Stimulated activated CD8-positive, alpha-beta memory T cell treated with anti-CD3 and anti-CD28 coated beads, Interleukin-12 subunit alpha, Interleukin-12 subunit beta, amount 100 ng/mL, for 4 hours (primary cell): ENCODE measurements at places on chromosomes 5 and 9.
A peak's percentile ranks its signal among the peaks of the same experiment; 100 is the strongest.

GRCh38 chr9:92486371-92486770 lies 4.1 kb upstream of the ASPN start:
- no peak for DNase-seq

- DNase-seq: no peak
Measured at GRCh38 chr9:38129366-38129765, 60.3 kb upstream of the SHB start.

DNA sequence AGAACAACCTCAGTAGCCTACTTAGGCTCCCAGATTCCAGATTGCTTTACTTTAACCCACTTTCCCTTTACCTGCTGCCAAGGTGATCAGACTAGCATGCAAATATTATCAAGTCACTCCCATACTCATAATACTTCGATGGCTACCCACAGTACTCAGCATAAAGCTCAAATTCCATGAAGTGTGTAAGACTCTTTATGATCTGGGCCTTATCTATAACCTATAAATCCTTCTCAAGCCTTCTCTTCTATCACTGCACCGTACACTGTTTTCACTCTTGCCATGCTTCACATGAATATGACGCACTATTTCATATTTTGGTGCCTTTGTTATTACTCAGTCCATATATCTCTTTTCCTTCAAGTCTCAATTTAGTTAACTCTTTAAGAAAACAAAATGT lies 135.2 kb upstream of the TARS1 start:
- DNase-seq: no peak

DNA sequence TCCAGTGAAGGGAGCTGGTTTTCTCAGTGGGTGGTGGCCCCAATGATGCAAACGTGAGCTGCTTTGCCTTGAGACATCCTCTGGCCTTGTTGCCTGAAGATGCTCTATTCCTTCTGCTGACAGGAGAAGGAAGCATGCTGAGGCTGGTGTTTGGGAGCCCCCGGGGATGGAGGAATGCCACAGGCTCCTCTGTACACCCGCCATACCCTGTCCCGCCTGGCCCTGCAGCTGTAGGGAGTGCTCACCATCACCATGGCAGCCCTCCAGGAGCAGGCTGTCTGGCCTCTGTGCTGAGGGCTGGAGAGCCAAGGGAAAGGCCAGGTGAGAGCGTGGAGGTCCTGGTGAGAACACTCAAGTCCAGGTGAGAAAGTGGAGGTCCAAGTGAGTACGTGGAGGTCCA lies 134.4 kb downstream of the MRPL36 start:
- DNase-seq: no peak

- DNase-seq: no peak
Measured at GRCh38 chr9:36603006-36603405, 30.3 kb downstream of the MELK start.

- no peak for DNase-seq
Measured at GRCh38 chr5:151156507-151157420, 815 bp downstream of the ANXA6 start.

DNA sequence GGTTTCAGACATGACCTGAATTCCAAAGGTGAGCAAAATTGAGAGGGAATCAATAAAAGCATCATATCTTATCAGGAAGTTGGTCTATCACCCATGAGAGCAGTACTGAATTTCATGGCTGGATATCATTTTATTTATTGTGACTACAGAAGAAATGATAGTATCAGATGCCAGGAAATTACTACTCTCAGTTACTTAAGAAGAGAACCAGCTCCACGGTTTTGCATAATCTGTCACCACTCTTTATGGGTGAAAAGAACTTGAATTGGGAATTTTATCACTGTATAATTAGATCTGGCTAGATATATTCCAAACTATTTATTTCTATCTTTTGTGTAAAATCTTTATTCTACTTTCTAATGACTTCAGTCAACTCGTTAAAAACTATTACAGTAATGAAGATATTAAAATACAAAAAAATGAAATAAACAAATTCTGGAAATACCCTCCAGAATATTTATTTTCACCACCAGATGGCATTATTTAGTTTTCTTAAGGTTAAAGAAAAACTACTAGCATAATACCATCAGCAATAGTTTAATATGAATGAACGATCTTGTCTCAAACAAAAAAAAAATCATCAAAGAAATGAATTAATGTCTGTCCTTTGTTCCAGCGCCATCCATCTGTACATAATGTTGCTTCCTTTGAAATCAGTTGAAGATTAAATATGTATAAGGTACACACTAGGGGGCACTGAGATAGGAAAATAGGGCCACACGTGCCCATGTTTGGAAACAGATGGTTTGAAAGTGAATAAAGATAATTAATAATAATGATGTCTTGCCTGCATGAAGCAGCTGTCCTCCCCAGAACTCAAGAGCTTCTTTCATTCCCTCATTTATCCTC lies 84.7 kb upstream of the SLCO6A1 start:
- no peak for DNase-seq

- peak; percentile 56 for DNase-seq
Measured at GRCh38 chr5:40688127-40688761, 8.5 kb downstream of the PTGER4 start.

DNA sequence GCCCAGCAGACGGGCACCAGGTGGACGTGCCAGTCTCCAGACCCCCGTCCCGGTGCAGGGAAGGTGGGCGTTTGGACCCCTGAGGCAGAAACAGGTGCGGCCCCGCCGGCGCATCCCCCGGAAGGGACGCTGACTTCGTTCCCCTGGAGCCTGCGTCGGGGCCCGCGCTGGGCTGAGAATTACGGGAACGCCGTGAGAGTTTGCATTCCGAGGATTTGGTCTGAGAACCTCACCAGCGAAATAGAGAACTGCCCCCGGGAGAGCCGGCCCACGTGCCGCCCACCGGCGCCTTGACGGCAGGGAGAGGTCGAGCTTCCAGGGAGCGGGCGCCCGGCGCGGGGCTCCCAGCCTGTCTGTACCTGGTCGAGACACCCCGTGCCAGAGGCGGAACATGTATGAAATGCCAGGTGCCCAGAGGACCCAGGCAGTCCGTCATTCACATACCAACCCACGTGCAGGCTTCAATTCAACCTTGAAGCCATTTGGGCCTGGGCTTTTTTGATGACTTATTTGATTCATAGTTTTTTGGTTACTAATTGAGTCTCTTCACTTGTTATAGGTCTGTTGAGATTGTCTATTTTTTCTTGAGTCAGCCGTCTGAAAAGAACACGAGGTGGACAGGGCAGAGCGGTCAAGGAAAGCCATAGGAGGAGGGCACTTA lies 877 bp upstream of the CAMSAP1 start:
- no peak for DNase-seq

GRCh38 chr5:109100971-109101370 lies 308.8 kb downstream of the PJA2 start:
- no peak for DNase-seq

DNA sequence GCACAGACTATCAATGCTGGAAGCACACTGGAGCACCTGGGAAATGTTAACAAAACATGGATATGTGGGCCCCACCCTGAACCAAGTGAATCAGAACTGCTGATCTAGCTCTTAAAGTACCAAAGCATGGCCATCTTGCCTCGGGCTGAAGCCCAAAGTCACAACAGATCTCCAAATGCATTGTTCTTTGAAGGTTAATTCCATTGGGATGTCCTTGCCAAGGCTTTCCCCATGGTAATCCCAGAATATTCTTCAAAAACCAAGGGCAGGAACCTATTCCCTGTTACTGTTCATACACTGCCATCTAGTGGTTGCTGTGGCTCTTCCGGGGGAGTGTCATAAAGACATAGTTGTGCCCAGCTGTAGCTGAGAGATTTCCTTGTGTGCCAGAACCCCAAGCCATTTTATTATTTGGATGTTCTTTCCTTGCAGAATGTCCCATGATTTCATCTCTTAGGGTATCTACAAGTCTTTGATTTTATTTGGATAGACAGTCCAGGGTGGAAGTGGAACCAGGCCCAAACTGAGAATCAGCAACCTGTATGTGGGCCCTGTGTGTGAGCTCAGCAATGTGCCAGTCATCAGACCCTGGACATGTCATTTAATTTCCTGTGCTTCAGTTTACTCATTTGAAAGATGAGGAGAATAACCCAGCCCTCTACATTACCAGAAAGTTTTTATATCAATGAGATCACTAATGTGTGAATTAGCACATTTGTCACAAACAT lies 290.0 kb downstream of the ACTL7B start:
- no peak for DNase-seq

DNA sequence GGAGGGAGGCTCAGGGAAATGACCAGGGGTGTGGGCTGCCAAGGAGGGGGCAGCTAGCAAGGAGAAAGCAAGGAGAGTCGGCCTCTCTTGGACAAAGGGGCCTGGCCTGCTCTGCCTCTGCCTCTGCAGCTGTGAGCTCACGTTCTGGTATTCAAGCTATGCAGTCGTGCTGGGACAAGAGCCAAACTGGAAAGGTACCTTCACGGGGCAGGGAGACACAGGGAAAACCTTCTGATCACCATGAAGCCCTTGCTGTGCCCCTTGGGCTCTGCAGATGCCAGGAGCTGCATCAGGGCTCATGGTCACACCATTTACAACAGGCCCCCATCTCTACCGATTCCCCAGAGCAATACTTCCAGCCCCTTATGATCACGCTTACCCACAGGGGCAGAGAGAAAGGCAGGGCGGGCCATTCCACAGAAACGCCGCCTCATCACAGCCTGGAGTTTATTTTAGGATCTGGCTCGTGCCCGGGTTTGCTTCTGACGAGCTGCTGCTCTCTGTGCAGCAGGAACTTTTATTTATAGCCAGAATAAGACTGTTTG lies 63.2 kb downstream of the PRRT1B start:
- DNase-seq: no peak

DNA sequence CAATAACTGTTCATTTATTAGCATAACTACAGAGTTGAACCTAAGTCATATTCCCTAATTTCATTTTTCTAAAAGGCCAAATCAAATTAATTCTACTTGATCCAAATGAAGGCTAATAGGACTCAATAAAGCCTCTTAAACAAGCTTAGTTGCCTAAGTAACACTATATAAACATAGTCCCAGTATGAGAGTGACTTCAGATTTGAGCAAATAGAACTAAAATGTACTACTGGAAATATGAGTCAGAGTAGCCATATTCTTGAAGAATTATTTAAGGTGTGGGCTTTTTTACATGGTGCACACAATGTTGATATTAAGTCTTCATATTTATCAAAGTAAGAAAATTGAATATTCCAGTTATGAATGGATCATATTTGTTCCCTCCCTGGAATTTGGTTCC lies 872.3 kb downstream of the MAT2B start:
- DNase-seq: no peak

- no peak for DNase-seq
Measured at GRCh38 chr9:71306134-71306533, 184.7 kb upstream of the TRPM3 start.

DNA sequence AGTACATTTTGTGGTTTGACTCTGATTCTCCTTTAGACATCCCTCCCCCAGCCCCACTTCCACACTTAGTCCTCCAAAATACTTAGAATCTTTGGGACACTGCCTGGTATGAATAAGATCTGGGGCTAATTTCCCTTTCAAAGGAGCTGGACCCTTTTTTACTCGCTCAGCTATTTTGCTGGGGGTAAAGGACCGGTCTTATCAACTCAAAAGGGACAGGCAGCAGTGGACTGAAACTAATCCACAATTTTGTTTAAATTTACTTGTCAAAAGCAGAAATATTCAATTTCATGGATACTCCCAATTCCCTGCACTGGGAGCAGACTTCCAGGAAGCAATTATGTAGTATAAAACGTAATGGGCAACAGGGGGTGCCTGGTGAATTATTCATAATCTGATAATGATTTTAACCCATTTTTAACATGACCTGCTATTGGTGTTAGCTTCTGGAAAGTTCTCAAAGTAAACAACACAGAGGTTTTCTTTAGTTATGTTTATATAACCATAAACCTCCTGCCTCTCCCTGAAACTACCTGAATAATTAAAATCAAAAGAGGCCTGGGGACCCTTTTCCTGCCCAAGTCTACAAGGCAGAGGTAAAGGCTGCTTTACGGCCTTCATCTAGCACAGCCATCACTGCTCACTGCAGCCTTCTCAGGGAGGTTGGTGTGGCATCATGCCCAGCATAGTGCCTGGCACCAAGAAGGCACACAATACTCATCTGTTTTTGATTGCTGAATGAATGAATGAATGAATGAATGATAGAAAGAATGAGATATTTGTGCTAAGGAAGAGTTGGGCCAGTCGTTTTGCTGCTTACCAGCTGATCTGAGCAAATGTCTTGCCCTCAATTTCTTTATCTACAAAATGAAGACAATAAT lies 44.2 kb upstream of the GNPDA1 start:
- DNase-seq: no peak

DNA sequence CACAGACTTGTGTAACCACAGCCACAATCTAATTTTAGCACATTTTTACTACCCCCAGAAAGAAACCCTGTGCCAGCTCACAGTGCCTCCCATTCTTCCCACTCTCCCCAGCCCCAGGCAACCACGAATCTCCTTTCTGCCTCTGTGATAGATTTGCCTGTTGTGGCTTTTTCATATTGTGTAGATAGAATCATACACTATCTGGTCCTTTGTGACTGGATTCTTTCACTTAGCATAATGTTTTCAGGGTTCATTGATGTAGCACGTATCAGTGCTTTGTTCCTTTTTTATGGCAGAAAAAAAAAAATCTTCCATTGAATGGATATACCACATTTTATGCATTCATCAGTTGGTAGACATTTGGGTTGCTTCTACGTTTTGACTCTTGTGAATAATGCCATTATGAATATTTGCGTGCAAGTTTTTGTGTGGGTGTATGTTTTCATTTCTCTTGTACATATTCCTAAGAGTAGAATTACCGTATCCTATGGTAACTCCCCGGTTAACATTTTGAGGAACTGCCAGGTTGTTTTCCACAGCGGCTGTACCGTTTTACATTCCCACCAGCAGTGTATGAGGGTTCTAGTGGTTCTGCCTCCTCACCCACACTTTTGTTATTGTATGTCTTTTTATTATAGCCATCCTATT lies 64.5 kb downstream of the RCL1 start:
- DNase-seq: no peak

- no peak for DNase-seq
Measured at GRCh38 chr5:55853041-55853670, 2.0 kb downstream of the IL31RA start.

DNA sequence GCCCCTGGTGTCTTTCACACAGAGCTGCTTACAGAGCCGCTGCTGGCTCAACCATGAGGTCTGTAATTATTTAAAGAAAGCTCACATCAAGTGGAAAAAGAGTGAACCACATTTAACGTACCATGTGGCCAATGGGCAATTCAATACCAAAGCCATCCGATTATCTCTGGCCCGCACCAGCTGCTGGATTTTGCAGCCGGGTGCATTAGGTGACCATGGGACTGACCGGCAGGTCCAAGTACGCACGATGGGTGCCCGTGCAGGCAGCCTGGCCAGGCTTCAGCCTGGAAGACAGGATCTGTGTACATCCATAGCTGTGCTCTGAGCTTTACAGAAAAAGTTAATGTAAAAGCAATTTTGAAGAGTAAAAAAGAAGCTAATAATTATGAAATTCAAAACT lies 20.5 kb downstream of the PPARGC1B start:
- no peak for DNase-seq
